Pulmonary artery endothelial cell (primary cell): ENCODE measurements at places on chromosomes 5 and 9. TPM values are rescaled to one million over a fixed set of nuclear protein-coding genes. Genes with fewer than 3 reads are reported as not detected.

GRCh38 chr5:150077060-150077459, 9.3 kb downstream of the CSF1R start:
- DNase-seq, result no peak

The SLC34A1 gene
- total RNA-seq, result not detected in 2 replicates

GRCh38 chr5:87400305-87400899, 12.3 kb downstream of the CCNH start:
- DNase-seq, result no peak

The SPATA6L gene
- 1.5 and 2.5 TPM in 2 replicates for total RNA-seq

GRCh38 chr9:128558431-128559310, 6.3 kb downstream of the SPTAN1 start:
- peak; percentile 93 for DNase-seq

DNA sequence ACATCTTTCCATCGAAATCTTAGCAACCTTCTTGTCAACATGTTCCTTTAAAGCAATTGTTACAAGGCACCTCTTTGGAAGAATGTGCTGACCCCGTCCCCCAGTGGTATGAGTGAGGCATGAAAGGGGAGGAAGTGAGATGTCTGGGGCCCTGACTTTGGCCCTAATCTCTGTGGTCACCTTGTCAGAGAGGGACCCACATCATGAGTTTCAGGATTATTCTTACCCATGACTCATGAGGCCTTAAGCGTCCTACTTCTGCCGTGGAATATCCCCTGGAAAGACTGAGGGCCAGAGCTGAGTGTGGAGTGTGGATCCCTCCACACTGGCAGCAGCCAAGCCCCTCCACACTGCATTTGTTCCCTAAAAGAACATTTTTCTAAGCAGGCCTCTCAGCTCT, 81.2 kb downstream of the FSTL4 start:
- no peak for DNase-seq

- DNase-seq, result no peak
Measured at GRCh38 chr5:150105928-150106615, 19.7 kb upstream of the CSF1R start.
